LHCN-M2 (cell line): ENCODE measurements at places on chromosomes 16 and 17. TPM values are rescaled to one million over a fixed set of nuclear protein-coding genes. Genes with fewer than 3 reads are reported as not detected.

GRCh38 chr17:64276961-64277505 lies 14.0 kb upstream of the TEX2 start:
- no peak for DNase-seq

DNA sequence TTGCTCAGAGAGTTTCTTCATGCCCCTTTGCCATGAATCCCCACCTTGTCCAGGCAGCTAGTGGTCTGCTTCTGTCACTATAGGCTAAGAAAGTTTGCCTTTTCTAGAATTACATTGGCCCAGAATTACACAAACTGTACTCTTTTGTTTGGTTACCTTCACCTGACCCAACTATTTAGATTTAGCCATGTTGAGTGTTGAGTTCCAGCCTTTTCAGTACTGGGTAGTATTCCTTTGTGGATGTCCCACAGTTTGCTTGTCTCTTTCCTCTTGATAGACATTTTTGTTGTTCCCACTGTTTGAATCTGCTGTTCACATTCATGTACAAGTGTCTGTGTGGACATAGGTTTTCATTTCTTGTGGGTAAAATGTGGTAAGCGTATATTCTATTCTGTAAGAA lies 22.3 kb downstream of the USP10 start:
- DNase-seq, result no peak

DNA sequence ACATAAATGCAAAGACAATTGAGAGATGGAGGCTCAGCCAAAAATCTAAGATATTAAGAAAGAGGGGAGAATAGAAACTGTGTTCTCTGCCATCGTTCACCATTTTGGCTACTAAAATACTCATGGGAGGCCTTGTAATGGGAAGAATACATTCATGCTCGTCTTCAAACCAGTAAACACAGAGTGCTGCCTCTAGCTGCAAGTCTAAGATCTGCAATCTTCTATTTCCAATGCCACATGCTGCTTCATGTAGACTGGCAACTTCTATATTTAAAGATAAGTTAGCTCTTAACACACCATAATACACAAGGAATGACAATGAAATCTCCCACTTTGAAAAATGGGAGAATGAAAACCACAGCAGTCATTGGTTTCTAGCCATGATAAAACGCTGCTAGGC lies 387.3 kb downstream of the HS3ST3B1 start:
- no peak for DNase-seq

AOC2 gene
- 0.11 and 0.45 TPM in 2 replicates for total RNA-seq

HMOX2 gene
- 48.6 and 49.9 TPM in 2 replicates for total RNA-seq

ATP2A1 gene
- 0.92 and 0.96 TPM in 2 replicates for total RNA-seq

DNA sequence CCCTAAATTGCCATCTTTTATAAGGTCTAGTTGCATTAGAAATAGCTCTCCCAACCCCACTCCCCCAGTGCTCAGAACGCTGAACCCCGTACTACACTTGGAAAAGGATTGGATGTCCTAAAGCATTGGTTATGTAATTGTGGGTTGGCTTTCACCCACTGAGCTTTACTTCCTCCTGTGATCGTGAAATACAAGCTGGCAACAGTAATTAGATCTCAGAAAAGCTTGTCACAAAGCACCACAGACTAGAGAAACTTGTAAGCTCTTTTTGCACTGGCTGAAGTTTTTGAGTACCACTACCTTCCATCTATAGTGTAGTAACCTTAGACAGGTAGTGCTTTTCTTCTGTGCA lies 54.4 kb downstream of the SIAH1 start:
- no peak for DNase-seq

- no peak for DNase-seq
Measured at GRCh38 chr16:56999409-57000270, 10.3 kb downstream of the NLRC5 start.

PARD6A gene
- 0.86 and 3.2 TPM in 2 replicates for total RNA-seq

UMOD gene
- not detected in 2 replicates for total RNA-seq

- peak; percentile 93 for DNase-seq
Measured at GRCh38 chr16:80231888-80232287, 308.9 kb upstream of the DYNLRB2 start.

GRCh38 chr17:50668025-50668837 lies 33.5 kb downstream of the ABCC3 start:
- DNase-seq, result no peak

GRCh38 chr17:527247-527646 lies 174.6 kb upstream of the RPH3AL start:
- no peak for DNase-seq

WFDC1 gene
- total RNA-seq, result not detected in 2 replicates

DNA sequence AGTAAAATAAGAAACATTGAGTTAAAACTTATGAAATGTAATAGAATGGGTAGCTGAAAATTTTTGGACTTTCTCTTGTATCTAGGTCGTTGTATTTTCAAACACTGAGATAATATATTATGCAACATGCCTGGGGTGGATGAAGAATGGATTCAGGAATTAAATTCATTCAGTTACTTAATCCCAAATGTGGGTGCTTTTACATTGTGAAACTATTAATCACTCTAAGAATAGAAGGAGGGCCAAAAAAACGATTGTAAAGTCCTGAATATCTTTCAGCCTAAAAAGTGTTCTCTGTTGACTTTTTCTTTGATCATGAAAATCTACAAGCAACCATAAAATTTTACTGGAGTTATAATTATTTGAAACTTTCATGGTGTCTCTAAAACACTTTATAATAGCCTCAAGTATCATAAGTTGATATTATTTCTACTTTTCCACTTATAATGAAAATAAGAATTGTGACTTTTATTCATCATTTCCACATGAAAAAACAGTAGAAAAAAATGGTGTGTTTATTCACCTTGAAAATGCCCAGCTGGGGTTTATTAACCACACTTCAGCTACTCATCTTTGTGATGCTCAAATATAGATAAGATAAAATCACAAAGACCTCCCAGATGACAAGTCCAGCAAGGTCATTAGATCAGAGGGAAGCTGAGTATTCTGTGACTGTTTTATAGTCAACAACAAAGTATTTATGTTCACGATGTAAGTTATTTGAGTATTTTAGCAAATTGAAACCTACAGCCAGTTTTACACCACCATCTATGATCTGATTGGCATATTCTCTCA lies 619.9 kb upstream of the SOX9 start:
- peak; percentile 40 for DNase-seq

MPDU1 gene
- total RNA-seq, result 371 and 379 TPM in 2 replicates

- peak; percentile 55 for DNase-seq
Measured at GRCh38 chr17:42989726-42990652, 8.2 kb upstream of the RPL27 start.

DNA sequence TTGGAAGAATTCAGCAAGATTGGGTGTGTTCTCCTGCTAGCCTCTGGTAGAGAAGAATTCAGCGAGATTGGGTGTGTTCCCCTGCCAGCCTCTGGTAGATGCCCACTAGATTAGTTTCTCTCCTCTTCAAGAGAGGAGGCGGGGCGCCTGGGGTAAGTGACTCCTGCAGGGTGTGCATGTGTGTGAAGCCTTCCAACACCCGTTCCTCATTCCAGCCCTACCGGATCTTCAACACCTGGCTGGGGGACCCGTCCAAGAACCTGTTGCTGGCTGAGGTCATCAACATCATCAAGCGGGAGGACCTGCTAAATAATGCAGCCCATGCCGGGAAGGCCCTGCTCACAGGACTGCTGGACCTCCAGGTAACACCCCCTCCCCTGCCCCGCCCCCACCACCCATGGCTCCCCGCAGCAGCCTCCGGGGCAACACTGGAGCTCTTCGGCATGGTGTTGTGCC lies 21.3 kb downstream of the TMEM186 start:
- no peak for DNase-seq

- DNase-seq, result no peak
Measured at GRCh38 chr17:47686664-47687327, 7.2 kb upstream of the TBKBP1 start.

ITGAD gene
- total RNA-seq, result not detected in 2 replicates

DNA sequence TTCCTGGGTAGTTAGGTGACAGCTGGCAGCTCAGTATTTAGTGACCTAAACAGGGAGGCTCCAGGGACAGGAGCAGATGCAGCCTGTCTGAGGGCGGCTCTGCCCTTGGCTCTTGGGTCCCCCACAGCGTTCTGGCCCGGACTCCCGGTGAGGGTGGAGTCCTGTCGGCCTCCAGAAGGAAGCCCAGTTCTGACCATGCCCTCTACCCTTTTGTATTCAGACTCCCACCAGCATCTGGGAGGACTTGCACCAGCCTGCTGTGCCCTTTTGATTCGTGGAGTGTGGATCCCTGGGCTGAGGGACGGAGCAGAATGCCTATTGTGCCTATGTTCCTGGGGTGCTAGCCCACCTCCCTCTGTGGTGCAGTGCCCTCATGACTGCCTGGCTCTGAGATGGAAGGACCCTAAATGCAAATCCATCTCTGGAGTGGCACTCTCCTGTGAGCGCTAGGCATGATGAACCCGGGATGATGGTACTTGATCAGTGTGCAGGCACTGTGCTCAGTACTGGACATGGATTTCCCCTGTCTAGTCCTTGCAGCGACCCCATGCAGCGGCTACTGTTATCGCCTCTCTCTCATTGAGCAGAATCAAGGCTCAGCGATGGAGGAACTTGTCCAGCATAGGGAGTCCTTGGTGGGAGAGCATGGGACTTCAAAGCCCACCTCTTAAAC lies 123.1 kb downstream of the SNX29 start:
- no peak for DNase-seq

GRCh38 chr16:87203060-87203656 lies 114.0 kb downstream of the C16orf95 start:
- peak; percentile 93 for DNase-seq

DNA sequence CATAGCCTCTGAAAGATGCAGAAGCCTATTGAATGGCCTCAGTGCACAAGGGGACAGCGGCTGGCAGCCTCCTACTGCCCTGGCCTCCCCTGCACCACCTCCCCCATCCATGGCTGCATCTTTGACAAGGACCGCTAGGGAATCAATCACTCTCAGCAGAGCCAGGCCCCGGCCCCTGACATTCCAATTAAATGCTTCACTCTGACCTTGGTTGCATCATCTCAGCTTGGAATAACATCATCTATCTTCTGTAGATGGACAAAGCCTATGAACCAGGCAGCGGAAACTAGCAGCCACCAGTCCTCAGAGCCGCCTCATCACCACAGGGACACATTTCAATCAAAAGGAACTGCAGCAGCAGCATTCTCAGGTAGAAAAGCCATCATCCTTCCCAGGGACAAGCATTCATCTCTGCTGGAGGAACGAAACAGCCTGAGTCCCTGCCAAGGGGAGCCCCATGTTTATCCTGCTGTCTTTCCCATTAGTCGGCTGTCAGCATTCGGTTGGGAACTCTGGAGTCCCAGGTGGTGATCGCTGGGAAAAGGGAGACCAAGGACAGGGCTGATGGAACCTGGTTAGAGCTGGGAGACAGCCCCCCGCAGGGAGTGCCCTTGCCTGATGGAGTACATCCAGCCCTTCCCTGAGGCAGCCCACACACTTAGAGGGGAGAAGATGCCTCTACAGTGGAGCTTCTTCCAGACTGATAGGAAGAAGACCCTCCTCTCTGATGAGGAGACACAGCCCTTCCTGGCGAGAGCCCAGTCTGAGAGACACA lies 11.5 kb upstream of the TMEM132E start:
- DNase-seq, result no peak

GRCh38 chr16:21283521-21284289 lies 5.6 kb upstream of the CRYM start:
- peak; percentile 29 for DNase-seq

- no peak for DNase-seq
Measured at GRCh38 chr17:55635253-55635914, 87.3 kb downstream of the TMEM100 start.

DNA sequence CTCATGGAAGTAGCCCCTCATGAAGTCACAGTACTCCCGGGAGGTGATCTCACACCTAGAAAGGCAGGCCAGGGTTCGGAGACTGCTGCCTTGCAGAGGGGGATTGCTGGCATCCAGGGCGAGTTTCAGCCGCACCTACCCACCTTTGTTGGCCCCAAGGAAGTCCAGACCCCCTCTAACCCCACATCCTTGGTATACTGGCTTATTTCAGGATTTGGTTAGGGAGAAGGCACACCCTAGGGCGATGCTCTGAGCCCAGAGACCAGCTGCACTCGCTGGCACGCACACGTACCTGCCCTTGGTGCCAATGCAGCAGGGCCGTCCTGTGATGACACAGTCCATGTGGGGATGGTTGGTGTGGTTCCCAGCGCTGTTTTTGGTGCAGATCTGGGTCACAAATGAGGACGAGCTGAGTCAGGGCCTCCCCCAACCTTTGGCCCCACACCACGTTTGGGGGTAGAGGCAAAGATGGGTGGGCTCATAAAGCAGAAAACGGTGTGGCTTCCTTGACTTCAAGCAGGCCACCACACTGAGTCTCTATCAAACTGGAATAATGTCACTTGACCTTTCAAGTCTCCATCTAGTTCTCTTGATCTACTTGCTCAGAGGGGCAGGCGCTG lies 5.9 kb downstream of the SNRNP25 start:
- no peak for DNase-seq

- DNase-seq, result no peak
Measured at GRCh38 chr16:918068-918467, 52.7 kb downstream of the LMF1 start.

DNA sequence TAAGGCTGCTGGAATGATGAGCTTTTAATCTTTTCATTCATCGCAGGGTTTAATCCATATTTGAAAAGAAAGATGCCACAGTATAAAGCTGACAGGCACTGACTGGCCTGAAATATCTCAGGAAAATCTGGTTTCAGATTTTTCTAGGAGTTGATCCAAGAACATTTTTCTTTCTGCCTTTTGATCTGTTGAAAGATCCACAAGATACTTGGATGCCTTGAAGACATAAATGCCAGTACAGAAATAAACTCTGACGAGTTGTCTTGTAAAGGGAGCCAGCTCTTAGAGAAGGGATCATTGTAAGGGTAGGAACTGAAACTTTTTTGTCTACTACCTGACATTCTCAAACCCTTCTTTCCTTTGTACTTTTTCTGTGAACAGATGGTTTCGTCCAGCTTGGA lies 25.4 kb upstream of the KRT20 start:
- peak; percentile 37 for DNase-seq

KRT39 gene
- total RNA-seq, result not detected in 2 replicates

SMG1 gene
- total RNA-seq, result 21.1 and 31.6 TPM in 2 replicates

DNA sequence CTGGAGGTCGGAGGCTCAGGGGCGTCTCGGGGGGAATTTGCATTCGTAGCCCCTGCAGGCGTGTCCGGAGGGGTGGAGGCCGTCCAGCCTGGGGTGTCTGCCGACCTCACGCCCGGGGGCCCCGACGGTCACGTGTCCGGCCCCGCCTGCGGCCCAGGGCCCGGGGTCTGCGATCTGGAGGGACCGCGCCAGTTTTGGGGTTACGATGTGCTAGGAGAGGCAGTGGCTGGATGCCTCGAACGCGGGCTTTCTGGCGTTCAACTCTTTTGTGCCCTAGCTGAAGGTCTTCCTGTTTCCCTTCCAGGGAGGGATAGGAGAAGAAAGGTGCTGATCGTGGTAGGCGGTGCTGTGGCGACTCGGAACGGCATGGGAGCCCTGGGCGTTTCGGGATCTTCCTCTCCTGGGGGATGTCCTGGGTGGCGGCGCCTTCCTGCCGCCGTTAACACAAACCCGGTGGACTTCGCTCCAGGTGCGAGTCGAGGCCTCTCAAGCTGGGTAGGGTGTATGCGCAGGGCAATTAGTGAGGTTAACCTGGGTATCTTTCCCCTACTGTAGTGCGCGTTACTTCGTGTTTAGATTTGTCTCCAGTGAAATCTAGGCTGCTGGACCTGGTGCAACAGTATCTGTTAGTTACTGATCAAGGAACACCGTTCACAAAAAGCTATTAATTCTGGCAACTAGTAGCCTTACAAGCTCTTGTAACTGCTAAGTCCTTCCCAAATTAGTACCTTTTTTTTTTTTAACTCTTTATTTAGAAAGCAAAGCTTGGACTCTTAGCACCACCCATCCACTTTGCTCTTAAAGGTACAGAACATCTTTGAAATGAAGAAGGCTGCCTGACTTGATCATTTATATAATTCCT lies 1.3 kb downstream of the AKAP1 start:
- no peak for DNase-seq

LPCAT2 gene
- 6.8 and 7.2 TPM in 2 replicates for total RNA-seq
